ENCODE measurements at places on chromosomes 7 and 10.

GRCh38 chr7:116021237-116021636, 9.3 kb downstream of the TFEC start:
- no peak for DNase-seq

- peak; percentile 64 for DNase-seq
Observed at GRCh38 chr10:29239569-29240472, 49.0 kb upstream of the LYZL1 start.

GRCh38 chr10:124349231-124349995, 69.3 kb downstream of the OAT start:
- DNase-seq, result no peak

- DNase-seq, result no peak
Observed at GRCh38 chr7:42175834-42176723, 60.9 kb downstream of the GLI3 start.

DNA sequence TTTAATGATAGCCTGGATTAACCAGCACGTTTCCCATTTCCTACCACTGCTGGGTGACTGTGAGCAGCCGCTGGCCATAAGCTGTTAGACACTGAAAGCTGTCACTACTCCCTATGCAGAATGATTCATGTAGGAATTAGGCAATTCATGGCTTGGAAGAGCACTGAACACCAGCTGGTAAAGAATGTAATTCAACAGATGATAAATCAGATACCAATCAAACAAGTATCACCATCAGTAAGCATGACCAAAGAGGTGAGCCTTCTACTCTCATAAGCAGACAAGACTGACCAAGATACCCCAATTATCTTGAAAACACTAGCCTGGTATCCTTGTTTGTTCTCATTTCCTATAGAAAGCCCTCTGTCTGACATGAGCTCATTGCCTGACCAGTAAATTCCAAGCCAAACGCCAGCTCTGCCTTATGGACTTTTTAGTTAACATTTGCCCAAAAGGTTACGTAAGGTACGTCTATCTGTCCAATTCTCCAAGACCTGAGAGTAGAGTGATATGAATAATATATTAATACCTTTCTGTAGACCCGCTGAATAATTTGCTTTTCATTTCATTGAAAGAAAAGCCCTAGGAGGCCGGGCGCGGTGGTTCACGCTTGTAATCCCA, 127.7 kb downstream of the ELMO1 start:
- DNase-seq, result no peak

- DNase-seq, result no peak
Observed at GRCh38 chr10:103589074-103589630, 95.6 kb downstream of the NEURL1 start.

- no peak for DNase-seq
Observed at GRCh38 chr7:73999664-74000435, 28.1 kb upstream of the ELN start.

DNA sequence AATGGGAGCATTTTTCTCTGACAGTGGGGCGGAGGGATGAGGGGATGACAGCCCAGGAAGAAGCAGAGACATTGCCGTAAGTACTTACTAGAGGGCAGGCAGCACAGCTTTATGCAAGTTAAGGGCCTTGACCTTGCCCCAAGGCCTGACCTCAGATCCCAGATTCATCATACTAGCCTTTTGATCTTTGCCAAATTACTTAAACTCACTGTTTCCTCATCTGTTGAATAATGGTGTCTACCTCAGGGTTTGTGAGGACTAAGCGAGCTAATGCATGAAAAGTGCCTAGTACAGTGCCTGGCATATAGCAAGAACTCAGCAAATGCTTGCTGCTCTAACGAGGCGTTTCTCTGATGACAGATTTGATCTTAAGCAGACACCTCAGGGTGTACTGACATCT, 3.5 kb upstream of the SEMA4G start:
- DNase-seq, result no peak

DNA sequence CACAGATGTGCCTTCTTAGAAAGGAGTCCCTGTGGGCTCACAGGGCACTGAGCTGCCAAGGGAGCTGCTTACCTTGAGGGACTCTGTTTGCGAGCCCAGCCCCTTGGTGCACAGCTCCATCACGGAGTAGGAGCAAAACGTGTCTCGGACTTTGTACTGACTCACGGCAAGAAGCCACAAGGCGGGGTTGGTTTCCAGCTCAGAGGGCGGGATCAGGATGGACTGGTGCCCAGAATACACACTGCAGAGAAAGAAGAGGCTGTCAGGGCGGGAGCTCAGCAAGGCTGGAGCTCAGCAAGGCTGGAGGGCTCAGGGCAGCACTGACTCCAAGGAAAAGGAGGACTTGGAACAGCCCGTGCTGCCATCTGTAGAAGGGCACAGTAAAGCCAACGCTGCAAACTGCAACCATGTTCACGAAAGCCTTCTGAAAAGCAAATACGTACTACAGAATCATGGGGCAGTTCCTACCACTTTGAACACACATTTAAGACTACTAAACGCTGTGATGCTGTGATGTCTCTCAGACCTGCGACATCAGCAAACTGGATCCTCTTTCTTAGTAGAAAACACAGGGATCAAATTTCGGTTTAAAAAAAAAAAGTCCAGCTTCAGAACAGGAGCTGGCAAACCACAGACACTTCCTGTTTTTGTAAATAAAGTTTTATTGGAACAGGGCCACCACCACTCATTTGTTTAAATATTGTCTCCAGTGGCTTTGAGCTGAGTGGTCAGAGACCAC, 194.3 kb downstream of the ZMYND11 start:
- DNase-seq, result peak; percentile 65

DNA sequence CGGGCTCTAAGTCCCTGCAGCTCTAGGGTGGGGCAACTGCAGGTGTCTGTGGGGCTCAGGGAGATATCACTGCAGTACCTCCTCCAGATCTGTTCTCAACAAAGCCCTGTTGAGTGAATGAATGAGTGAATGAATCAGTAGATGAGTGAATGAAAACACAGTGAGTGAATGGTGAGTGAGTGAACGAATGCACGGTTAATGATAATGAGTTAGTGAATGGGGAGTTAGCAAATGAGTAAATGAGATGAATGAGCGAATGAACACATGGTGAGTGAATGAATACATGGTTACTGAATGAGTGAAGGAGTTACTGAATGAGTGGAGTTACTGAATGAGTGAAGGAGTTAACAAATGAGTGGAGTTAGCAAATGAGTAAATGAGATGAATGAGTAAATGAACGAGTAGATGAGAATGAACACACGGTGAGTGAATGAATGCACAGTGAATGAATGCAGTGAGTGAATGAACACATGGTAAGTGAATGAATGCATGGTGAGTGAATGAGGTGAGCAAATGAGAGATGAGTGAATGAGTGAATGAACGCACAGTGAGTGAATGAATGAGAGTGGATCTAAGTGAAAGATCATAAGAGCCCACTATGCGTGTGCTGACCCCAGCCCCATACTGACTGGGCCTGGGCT, 34.3 kb downstream of the STK32C start:
- no peak for DNase-seq

- no peak for DNase-seq
Observed at GRCh38 chr10:125038637-125039036, 96.7 kb downstream of the ZRANB1 start.

- DNase-seq, result peak; percentile 19
Observed at GRCh38 chr7:68185631-68186456, 1189.2 kb downstream of the TYW1 start.

DNA sequence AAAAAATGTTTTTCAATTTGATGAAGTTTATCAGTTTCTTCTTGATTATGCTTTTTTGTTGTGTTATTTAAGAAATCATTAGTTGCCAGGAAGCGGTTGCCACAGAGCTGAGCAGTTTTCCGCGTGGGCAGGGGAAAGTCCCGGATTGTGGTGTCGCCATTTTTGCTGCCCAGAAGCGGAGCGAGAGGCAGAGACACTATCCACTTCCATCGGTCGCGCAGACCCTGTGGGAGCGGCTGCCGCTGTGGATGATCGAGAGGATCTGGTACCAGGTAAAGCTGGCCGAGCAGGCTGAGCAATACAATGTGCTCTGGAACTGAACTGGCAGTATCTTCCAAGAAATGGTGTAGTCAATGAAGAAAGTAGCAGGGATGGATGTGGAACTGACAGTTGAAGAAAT, 119.8 kb downstream of the ZNF736 start:
- DNase-seq, result no peak

GRCh38 chr10:111093741-111094380, 17.0 kb downstream of the ADRA2A start:
- DNase-seq, result no peak

DNA sequence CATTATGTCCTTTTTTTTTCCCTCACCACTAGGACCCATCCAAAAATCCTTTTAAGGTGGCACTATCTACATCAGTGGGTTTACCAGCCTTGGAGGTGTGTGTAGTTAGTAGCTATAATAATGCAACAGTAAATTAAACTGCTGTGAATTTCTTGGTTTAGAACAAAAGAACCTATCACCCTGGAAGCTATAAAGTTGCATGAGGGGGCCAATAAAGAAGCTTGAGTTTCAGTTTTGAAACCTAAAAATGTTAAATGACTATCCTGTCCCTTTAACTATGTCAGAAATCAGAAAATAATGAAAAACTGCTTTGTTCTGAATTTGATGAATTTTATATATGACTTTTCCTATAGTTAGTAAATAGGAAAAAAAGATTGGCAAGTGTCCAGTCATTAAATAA, 80.2 kb downstream of the POLL start:
- no peak for DNase-seq

DNA sequence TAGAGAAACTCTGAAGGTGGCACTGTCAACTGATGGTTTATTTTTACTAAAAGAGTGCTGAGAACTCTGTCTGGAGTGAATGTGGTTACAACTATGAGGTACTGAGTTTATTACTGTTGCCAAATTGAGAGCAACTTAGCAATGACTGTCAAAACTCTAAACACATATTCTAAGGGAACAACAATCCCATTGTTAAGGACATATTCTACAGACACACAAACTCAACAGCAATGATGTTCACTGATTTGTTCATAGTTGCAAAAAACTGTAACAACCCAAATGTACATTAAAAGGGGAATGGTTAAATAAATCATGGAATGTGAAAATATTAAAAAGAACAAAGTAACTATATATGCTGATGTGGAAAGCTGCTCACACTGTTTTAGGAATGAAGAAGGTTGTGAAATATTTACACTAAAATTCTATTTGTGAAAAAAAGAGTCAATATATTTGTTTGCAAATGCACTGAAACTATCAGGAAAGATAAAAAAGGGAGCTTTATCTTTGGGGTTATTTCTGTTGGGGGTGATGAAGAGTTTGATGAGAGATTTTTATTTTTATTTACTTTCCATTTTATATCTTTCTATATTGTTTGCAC, 12.9 kb downstream of the PON2 start:
- DNase-seq, result no peak

- peak; percentile 31 for DNase-seq
Observed at GRCh38 chr7:92246360-92247101, 757 bp downstream of the ANKIB1 start.

DNA sequence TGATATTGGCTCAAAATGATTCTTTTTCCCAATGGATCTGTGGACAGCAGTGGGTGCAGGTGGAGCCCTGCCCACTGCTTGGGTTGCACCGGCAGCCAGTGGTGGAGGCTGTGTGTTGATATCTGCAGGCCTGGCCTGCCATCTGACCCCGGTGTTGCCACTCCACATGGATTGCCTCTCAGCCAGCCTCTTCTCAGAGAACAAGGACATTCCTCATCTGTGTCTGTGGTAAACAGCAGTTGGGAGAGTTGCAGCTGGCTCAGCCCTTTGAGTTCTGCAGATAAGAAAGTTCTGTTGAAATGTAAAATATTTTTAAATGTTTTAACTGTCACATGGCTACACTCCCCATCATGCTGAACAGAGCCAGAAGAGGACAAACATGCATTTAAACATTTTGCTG, 374.9 kb upstream of the CELF2 start:
- no peak for DNase-seq

DNA sequence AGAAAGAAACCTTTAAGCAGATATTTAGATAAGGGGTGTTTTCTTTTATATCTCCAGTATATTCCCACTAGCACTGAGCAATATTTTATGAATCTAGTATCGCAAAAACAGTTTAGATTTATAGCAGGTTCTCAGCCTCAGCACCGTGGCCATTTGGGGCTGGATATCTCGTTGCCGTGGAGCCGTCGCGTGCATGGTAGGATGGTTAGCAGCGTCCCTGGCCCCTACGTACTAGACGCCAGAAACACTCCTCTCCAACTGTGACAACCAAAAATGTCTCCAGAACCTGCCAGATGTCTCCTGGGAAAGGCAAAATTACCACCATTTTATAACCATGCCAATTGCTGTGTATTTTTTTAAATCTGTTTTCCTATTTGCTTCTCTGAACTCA, 172.9 kb downstream of the CACNB2 start:
- no peak for DNase-seq

DNA sequence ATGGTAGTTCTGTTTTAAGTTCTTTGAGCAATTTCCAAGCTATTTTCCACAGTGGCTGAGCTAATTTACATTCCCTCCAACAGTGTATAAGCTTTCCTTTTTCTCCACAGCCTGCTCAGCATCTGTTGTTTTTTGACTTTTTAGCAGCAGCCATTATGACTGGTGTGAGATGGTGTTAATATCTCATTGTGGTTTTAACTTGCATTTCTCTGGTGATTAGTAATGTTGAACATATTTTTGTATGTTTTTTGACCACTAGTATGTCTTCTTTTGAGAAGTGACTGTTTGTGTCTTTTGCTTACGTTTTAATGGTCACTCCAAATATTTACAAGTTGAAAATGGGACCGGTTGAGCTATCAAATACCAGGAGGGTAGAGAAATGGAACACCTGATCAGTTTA, 20.4 kb downstream of the GNG11 start:
- no peak for DNase-seq

DNA sequence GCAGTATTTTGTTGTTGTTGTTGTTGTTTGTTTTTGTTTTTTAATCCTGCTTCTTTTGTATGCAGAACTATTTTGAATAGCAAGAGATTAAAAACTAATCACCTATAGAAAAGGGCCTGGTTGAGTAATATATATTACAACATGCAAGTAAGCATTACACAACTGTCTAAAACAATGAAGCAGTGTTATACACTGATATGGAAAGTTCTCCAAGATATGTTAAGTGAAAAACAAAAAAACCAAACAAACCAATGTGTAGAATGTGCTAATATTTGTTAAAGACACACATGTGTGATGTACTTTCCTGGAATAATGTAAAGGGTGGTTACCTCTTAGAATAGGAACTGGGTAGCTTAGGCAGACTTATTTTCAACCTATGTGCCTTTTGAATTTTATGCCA, 117.4 kb downstream of the ZNF365 start:
- no peak for DNase-seq

GRCh38 chr10:132381741-132382140, 15.3 kb upstream of the PWWP2B start:
- no peak for DNase-seq

GRCh38 chr10:103872137-103872931, 17.0 kb upstream of the SH3PXD2A start:
- no peak for DNase-seq

All from BE2C (cell line).